ENCODE measurements at places on chromosomes 6 and 20.

- no peak for DNase-seq
Observed at GRCh38 chr20:41006936-41007474, 21.6 kb upstream of the TOP1 start.

DNA sequence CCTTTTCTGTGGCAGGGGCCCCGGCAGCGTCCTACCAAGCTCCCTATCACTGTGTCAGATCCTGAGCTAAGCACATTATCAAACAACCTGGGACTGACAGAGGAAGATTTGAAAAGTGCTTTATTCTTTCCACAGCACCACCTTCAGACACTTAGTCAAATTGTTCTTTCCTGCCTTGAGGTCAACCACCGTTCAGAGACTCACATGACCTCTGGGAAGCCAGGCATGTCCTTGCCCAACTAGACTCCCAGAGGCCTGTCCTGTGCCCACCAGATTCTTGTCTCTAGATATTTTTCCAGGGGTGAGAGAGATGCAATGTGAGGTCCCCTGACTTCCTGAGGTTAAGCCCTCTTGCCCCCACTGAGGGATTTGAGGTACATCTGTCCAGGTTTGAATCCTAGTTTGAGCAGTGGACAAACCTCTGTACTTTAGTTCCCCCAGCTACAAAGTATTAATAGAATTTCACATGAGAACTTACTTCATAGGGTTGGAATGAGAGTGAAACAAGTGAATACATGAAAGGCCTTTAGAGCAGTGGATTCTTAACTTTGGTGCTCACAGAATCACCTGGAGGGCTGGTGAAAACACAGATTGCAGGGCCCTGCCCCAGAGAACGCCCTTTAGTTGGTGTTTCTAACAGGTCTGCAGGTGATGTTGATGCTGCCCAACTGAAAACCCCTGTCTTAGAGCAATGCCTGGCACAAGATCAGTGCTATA lies 179.8 kb downstream of the CLIC5 start:
- DNase-seq: no peak

GRCh38 chr6:135196739-135197510 lies 15.8 kb downstream of the MYB start:
- DNase-seq: no peak

GRCh38 chr6:114339706-114340105 lies 3.1 kb downstream of the HS3ST5 start:
- no peak for DNase-seq

DNA sequence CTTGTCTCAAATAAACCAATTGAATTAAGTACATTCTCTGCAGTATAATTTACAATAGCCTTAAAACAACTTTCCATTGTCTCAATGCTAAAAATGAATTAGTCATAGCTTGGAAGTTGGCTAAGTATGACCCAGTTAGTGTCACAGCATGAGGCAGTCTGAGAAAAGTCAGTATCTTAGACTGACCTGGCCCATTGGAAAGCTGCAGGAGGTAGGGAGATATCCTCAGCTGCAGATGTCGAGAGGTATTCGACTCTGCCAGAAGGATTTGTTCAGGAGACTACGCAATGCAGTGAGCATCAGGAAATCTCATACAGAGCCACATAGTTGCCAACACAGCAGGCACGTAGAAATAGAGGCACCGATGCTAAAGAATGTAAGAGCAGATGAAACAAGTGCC lies 350.9 kb upstream of the NRSN1 start:
- no peak for DNase-seq

- no peak for DNase-seq
Observed at GRCh38 chr20:3115190-3116107, 30.9 kb upstream of the AVP start.

DNA sequence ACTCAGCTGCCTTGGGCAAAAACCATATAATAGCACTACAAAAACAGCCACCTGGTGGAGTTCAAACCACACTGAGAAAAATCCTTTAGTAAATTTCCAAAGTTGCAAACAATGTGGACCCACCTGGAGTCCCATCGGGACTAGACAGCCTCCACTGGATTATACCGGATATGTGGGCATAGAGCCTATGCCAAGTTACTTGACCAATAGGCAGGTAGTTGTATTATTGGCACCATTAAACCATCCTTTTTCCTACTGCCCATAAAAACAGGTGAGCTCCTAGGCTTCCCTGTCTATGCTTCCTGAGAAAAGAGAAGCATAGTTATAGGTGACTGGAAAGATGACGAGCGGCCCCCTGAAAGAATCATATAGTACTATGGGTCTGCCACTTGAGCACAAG lies 51.7 kb upstream of the ADGRF4 start:
- DNase-seq: no peak

- DNase-seq: no peak
Observed at GRCh38 chr6:135149376-135149775, 31.7 kb upstream of the MYB start.

GRCh38 chr20:37240337-37241067 lies 21.1 kb downstream of the GHRH start:
- DNase-seq: no peak

- no peak for DNase-seq
Observed at GRCh38 chr6:123925350-123925749, 121.7 kb downstream of the NKAIN2 start.

GRCh38 chr6:50890579-50890978 lies 71.9 kb downstream of the TFAP2B start:
- DNase-seq: no peak
